Uterine smooth muscle cell (primary cell): ENCODE measurements at places on chromosomes 1 and 21. TPM values are rescaled to one million over a fixed set of nuclear protein-coding genes. Genes with fewer than 3 reads are reported as not detected.

IFFO2 gene
- 7.5 and 7.6 TPM in 2 replicates for total RNA-seq

TMEM201 gene
- total RNA-seq: 4.7 and 6.2 TPM in 2 replicates

TCEANC2 gene
- 3.0 and 3.5 TPM in 2 replicates for total RNA-seq

ABCD3 gene
- 44.1 and 44.7 TPM in 2 replicates for total RNA-seq

MNDA gene
- total RNA-seq: not detected in 2 replicates

SLAMF1 gene
- not detected in 2 replicates for total RNA-seq

LCE3E gene
- not detected in 2 replicates for total RNA-seq

TLR5 gene
- under 0.01 TPM in 1 of 2 replicates, not detected in the other for total RNA-seq

GRHL3 gene
- total RNA-seq: not detected in 2 replicates

FMOD gene
- 0.33 and 8.4 TPM in 2 replicates for total RNA-seq

RNF186 gene
- total RNA-seq: 0.12 TPM in 1 of 2 replicates, not detected in the other

RNASEL gene
- total RNA-seq: 6.6 and 9.9 TPM in 2 replicates

SLC16A1 gene
- 111 and 149 TPM in 2 replicates for total RNA-seq

IL20 gene
- 0.12 TPM in 1 of 2 replicates, not detected in the other for total RNA-seq

KPNA6 gene
- 35.1 TPM in 2 replicates for total RNA-seq

C1orf116 gene
- under 0.01 TPM in 2 replicates for total RNA-seq

SLC5A9 gene
- total RNA-seq: not detected in 2 replicates

LMO4 gene
- 87.4 and 103 TPM in 2 replicates for total RNA-seq

ASPM gene
- 25.4 and 108 TPM in 2 replicates for total RNA-seq

GRIK1 gene
- not detected in 2 replicates for total RNA-seq

TTC4 gene
- total RNA-seq: 26.6 and 41.6 TPM in 2 replicates

RGS13 gene
- not detected in 2 replicates for total RNA-seq

NOC2L gene
- total RNA-seq: 84.2 and 155 TPM in 2 replicates

ANGPTL7 gene
- 0.33 and 1.5 TPM in 2 replicates for total RNA-seq

RGS8 gene
- total RNA-seq: under 0.01 TPM in 1 of 2 replicates, not detected in the other

CHML gene
- 13.4 and 20.4 TPM in 2 replicates for total RNA-seq

COL16A1 gene
- total RNA-seq: 50.2 and 202 TPM in 2 replicates

PPT1 gene
- total RNA-seq: 54.2 and 56.2 TPM in 2 replicates

OR6K6 gene
- total RNA-seq: 0.12 TPM in 1 of 2 replicates, not detected in the other

RNPEP gene
- 59.1 and 62.7 TPM in 2 replicates for total RNA-seq
